ENCODE measurements at places on chromosomes 1 and 21.
A peak's percentile ranks its signal among the peaks of the same experiment; 100 is the strongest.

DNA sequence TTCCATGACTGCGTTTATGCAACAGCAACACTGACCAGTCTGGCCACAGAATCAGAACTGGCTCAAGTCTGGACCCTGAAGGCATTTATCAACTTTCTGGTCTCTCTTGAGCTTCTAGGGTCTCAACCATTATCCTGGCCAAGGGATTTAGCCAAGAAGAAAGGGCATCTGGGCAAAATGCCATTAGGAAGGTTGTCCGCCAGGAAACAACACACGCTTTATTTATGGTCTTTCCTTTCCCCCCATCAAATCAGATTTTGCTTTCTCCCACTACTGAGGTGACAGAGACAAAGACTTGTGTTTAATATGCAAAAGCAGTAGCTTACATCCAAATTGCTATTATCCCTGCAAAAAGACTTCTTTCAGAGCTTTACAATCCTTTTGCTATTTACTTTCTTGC, 81.6 kb upstream of the PPP2R5A start:
- no peak for DNase-seq

DNA sequence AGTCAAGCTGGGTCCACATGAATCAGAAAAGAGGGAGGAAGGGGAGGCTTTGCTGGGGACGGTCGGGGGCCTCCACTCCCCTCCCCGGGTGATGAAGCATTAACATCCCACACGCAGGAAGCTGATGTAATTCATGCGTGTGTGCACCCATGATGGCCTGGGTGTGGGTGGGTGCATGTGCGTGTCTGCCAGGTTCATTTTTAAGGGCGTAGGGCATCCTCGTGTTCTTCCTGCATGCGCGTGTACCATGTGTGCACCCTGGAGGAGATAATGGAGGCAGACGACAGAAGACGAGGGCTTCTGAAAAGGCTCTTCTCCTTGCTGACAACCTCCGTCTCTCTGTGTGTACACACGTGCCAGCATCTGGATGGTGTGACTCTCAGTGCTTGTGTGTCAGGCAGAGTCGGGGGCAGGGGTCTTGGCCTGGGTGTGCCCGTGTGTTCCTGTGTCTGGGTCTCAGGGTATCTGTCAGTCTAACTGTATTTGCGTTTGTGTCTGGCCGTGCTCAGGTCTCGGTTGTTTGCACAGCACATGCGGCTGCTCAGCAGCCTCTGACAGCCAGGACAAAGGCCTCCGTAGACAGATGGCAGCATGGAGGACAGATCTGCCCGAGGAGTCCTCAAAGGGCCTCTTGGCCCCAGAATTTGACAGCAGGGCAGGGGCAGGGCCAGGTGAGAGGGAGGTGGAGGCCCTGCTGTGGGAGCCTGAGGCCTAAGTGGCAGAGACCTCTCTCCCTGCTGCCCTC, 2.4 kb downstream of the RAP1GAP start:
- DNase-seq: no peak

DNA sequence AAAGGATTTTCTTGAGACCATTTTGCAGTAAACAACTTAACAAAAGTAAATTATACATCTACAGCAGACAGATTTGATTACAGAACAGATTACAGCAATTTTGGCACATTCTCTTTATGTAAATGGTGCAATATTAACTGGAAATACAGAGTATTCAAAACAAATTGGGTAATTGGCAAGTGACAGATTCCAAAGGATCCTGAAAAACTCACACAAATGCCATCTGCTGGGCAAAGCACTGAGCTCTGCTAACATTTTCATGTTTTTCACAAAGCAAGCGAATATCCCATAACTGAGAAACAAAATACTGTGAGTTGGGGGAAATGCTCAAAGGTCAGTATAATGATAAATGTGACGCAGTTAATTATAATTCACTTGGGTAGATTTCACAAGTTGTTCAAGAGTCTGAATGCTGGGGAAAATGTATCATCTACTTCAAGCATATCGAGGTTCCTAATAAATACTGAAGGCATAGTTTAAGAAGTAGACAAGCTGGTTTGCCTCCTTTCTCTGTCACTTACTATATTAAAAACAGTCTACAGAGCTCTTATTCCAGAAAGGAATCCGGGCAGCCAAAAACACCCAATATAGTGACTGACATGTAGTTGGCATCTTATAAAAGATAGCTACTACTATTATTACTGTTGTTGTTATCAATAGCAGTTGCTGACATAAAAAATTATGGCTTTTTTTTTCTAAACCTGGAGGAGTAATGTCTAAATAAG, 75.8 kb upstream of the SDC3 start:
- DNase-seq: no peak

DNA sequence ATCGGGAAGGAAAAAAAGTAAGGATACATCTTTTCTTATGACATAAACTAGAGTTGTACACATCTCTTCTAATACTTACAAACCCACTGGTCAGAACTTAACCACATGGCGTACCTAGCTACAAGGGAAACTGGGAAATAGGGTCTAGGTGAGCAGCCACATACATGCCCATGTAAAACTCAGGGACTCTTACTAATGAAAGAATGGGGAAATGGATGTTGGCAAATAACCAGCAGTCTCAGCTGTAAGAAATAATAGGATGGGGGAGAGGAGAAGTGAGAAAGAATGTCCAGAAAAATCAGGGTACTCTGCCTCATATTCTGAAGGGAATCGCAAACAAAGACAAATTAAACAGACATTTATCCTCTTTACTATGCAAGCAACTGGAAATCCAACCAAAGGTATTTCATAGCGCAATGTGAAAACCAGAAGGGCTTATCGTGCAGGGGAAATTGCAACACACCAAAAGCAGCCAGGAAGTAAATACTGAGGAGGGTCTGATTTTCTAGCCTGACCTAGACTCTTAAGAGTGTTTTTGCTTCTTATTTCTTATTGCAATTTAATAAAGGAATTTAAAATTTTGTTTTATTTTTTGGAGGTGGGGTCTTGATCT, 17.5 kb downstream of the GTF2B start:
- no peak for DNase-seq

GRCh38 chr1:155010211-155010918, 7.8 kb downstream of the ZBTB7B start:
- no peak for DNase-seq

DNA sequence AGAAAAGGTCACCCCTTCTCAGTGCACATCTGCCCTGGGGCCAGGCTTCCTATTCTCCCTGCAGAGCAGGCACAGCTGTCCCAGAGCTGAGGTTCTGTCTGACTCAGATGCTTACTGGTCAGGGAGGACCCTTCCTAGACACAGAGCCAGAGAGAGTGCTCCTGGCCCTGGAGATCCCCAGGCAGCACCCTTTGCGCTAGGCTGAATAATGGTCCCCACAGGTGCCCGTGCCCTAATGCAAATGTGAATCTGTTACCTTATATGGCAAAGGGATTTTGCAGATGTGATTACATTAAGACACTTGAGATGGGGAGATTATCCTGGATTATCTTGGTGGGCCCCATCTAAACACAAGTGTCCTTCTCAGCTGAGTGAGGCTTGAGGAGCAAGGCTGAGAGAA, 2.6 kb upstream of the TNNI1 start:
- DNase-seq: no peak

DNA sequence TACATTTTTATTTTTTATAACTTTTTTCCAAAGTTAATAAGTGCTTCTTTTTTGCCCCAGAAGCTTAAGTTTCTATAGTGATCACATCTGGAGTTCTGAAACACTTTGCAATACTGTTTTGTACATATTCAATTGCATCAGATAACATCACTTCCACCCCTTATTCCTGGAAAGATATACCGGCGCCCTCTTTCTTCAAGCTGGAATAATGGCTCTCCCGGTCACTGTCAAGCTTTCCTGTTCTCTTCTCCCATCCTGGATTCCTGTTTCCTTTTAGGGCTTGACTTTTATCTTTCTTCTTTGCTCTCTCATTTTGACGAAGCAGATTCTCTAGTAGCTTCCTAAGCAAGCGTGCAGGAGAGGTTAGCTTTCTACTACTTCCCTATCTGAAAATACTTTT, 1866.8 kb downstream of the MRPL39 start:
- no peak for DNase-seq

- DNase-seq: no peak
Observed at GRCh38 chr1:27980216-27980845, 20.6 kb downstream of the XKR8 start.

- DNase-seq: no peak
Observed at GRCh38 chr1:31396633-31397351, 16.2 kb upstream of the SERINC2 start.

GRCh38 chr1:101175466-101175865, 61.4 kb upstream of the S1PR1 start:
- no peak for DNase-seq

- no peak for DNase-seq
Observed at GRCh38 chr1:12314333-12314903, 84.6 kb downstream of the VPS13D start.

- DNase-seq: peak; percentile 87
Observed at GRCh38 chr1:159000625-159001024, 9.1 kb upstream of the IFI16 start.

GRCh38 chr21:45570071-45570470, 27.8 kb upstream of the SLC19A1 start:
- no peak for DNase-seq

DNA sequence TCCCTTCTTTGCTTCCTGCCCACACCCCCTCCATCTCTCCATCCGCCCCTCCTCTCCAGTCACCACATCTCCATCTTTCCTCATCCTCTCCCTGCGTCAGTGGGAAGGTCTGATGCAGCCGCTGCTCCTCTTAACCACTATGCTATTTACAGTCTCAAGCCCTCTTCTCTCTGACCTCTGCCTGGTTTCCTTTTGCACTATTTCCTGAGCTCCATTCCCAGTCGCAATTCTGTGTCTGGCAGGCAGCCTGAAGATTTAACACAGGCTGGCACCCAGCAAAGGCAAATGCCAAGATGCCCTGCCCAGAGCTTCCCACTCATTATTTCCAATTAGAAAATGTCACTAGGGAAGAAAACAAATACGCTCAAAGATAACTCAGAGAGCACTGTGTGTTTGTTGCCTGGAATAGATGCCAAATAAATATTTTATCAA, 89.6 kb upstream of the LPGAT1 start:
- DNase-seq: peak; percentile 27

DNA sequence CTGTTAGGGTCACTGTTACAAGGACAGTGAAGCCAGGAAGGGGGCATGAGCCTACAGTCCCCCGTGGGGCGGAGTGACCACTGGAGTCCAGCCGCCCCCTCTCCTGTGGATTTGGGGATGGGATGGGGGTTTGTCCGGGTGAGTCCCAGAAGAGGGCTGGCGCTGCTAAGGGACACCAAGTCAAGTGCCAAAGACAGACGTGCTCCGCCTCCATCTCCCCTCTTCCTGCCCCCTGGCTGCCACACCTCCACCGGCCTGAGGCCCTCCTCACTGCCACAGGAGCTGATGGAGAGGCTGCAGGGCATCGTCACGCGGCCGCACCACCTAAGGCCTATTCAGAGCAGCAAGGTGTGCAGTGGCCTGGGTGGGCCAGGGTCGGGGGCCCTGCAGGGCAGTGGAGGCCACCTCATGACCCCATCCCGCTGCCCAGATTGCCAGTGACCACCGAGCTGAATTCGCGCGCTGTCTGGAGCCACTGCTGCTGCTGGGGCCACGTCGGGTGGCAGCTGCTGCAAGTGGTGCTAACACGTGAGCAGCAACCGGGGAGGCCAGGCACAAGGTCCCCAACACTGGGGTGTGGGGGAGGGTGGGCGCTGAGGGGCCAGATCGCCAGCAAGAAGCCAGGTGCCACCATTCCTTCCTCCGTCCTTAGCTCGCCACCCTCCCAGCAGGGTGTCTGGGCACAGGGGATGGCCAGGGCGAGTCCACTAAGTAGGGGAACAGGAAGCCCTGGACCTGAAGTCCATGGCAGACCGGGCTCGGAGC, 4.9 kb downstream of the RNF207 start:
- no peak for DNase-seq

DNA sequence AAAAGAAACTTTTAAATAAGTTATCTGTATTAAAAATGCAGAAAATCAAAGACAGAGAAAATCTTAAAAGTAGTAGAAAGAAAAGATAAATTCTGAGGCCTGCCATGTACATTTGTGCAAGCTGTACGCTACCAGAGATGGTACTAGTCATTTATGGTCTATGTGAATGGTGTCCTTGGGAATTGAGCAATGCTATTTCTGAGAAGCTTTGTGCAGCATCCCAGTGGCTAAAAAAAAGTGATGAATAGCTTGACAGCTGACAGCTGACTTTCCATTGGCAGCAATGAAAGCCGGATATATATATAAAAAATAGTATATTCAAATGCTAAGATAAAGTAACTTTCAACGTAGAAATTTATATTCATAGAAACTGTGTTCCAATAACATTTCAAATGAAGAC, 58.8 kb upstream of the KCTD3 start:
- no peak for DNase-seq

DNA sequence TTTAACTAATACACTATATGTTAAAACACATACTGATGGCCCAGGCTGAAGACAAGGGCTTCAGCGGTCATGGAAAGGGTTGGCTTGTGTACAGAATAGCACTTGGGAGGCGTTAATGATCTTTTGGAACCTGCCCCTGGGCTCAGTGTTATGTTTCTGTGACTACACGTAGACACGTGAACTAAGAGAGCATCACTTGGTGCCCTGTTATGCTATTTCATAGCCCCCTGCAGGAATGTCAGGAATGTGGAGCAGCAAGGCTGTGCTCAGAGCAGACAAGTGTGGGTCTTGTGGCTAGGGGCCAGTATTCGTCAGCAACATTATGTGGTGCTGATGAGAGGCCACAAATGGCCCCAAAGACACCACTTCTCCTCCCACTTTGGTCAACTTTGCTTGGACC, 132.4 kb downstream of the MAP3K21 start:
- no peak for DNase-seq

DNA sequence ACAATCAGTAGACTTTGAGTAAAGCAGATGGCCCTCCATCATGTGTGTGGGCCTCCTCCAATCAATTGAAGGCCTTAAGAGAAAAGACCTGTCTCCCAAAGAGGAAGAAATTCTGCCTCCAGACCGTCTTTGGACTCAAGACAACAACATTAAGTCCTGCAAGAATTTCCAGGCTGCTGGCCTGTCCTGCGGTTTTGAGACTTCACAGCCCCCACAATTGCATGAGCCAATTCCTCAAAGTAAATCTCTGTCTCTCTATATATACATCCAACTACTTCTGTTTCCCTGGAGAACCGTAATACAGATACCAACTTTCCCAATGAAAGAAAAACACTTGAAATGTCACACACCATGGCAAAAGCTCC, 16.4 kb downstream of the REG4 start:
- DNase-seq: no peak

DNA sequence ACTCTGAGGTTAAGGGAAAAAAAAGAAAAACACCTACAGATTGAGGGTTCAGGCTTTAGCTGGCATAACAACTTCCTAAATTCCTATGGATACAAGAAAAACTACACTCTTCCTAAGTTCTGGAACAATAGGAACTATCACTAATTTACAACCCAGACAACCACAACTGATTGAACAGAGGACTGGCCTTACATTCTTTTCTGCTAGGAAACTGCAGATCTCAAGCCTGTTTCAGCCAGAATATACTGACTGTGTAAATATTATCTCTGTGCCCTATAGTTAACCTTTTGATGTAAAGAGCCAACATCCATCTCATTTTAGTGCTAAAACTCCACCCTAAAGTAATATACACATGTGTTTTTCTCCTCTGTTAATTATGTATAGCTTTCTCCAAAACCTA, 1186.5 kb upstream of the TMPRSS15 start:
- no peak for DNase-seq

- DNase-seq: no peak
Observed at GRCh38 chr1:10471411-10472219, 714 bp downstream of the DFFA start.
